ENCODE measurements at places on chromosomes 16 and 17.

- DNase-seq: no peak
Observed at GRCh38 chr17:30095507-30096244, 20.9 kb upstream of the NSRP1 start.

- DNase-seq: no peak
Observed at GRCh38 chr17:44257815-44258760, 9.8 kb downstream of the SLC4A1 start.

- DNase-seq: no peak
Observed at GRCh38 chr16:83453977-83454376, 353.8 kb upstream of the HSBP1 start.

DNA sequence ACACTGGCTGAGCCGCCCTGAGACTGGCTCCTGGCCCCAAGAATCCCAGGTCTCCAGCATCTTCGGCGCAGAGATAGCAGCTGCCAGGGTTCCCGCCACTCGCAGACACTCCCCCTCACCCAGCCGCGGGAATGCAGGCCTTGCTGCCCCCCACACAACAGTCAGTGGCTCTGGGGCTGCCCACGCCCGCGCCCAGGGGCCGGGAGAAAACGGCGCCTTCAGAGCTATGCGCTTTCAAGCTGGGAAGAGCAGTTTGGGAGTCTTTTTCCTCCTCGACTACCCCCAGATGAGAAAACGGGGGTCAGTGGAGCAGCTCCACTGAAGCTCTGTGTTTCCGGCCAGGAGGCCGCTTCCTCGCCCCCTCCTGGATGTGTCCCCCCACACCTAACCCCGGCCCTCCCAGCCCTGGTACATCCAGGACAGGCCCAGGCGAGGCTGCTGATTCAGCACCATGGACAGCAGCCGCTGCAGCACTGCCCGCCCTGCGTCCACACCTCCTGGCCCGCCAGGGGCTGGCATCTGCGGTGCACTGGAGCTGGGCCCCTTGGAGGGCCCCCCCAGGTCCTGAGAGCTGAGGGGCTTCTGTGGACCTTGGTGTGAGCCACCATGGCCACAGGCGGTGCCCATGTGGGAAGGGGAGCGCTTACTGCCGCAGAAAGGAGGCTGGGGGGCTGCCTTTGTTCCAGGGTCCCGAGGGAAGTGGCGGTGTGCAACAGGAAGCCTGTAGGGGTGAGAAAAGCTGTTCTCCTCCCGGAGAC lies 35.7 kb downstream of the CACNA1H start:
- DNase-seq: no peak
